ENCODE measurements at places on chromosomes 12 and 14. TPM values are rescaled to one million over a fixed set of nuclear protein-coding genes. Genes with fewer than 3 reads are reported as not detected.

ZNF839 gene
- polyA plus RNA-seq = 5.3 TPM

RHNO1 gene
- polyA plus RNA-seq = 48.4 TPM

NRIP2 gene
- 1.7 TPM for polyA plus RNA-seq

CLEC1B gene
- not detected for polyA plus RNA-seq

GLIPR1L1 gene
- not detected for polyA plus RNA-seq

KRT75 gene
- polyA plus RNA-seq = not detected

SERPINA5 gene
- not detected for polyA plus RNA-seq
